CD4-positive, alpha-beta T cell treated with Interleukin-6 at 100 ng/mL for 8 hours (primary cell): ENCODE measurements at places on chromosomes 11 and 22.

- DNase-seq: no peak
Measured at GRCh38 chr11:132126973-132127899, 756.8 kb downstream of the NTM start.

GRCh38 chr11:23555085-23555484, 694.8 kb upstream of the CCDC179 start:
- no peak for DNase-seq

GRCh38 chr11:42976636-42977217, 335.1 kb upstream of the API5 start:
- DNase-seq: no peak

DNA sequence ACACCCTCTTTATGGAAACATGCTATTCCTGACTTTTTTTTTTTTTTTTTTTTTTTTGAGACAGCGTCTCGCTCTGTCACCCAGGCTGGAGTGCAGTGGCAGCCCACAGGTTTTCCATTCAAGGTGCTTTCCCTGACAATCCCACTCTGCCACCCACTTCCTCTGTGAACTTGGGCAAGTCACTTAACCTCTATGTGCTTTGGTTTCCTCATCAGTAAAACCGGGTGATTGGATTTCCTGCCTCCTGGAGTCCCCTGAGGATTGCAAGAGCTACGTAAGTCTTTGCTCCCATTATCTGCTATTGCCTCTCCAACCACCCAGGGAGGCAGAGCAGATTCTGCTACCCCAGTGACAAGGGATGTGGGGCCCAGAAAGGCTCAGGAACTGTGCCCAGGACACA, 54.1 kb downstream of the CELSR1 start:
- DNase-seq: no peak

GRCh38 chr11:134515081-134515960, 103.3 kb upstream of the B3GAT1 start:
- DNase-seq: no peak

DNA sequence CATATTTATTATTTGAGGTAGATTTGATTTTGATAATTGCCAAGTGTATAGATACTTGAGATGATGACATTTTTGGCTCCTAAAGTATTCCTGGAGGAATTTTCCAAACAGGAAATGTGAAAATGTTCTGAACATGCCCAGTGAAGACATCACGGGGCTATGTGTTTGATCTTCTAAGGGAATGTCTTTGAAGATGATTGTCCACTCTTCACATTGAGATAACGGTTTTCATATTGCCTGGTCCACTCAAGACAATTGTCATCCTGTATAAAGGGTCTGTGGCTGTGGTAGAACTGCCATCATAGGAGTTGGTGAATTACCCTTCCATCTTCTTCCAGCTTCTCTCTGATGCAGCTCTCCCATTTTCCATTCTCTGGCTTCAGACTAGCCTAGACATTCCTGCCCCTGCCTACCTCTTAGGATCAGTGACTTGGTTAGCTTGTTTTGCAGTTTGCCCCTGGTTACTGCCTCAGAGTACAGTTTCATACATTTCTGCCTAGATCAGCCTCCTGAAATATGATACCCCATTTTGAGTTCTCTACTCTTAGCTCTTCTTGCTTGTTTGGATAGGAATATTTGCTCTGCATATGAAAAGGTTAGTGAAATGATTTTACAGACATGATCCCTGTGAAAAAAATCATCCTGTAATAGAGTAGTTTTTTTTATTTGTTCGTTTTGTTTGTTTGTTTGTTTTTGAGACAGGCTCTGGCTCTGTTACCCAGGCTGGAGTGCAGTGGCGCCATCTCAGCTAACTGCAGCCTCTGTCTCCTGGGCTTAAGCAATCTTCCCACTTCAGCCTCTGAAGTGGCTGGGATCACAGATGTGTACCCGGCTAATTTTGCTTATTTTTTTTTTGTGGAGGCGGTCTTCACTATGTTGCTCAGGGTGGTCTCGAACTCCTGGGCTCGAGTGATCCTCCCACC, 111.4 kb upstream of the SORL1-AS1 start:
- DNase-seq: no peak

- DNase-seq: peak; percentile 37
Measured at GRCh38 chr11:72676861-72677341, 2.7 kb upstream of the PDE2A start.

DNA sequence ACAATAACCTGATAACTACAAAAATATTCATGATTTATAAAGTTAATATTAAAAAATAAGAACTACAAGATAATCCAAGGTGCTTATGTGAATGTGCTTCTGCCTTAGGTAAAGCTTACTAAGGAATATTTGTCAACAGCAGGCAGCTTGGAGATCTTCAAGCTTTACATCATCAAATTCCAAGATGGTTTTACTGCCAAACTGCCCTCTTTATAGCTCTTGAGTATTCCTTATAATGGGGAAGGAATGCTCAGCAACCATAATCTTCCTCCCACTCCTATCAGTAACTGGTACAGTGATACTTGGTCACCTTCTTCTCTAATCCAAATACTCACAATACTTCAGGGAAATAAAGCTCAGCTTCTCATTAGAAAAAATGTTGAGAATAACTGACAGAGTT, 30.1 kb downstream of the SBF2 start:
- no peak for DNase-seq

DNA sequence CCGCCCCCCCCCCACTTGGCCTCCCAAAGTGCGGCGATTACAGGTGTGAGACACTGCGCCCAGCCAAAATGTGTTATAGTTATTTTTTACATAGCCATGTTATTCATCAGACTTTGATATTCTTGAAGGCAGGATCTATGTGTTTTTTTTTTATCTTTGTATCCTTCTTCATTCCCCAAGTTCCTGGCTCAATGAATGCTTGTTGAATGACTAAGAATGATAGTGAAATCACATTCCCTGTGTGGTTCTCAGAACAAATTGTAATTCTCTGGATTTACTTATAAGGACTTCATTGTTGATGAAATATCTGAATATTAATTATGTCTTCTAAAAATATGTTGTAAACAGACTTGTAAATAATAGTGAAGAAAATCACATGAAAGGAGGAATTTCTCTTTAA, 33.5 kb downstream of the MMP7 start:
- no peak for DNase-seq

DNA sequence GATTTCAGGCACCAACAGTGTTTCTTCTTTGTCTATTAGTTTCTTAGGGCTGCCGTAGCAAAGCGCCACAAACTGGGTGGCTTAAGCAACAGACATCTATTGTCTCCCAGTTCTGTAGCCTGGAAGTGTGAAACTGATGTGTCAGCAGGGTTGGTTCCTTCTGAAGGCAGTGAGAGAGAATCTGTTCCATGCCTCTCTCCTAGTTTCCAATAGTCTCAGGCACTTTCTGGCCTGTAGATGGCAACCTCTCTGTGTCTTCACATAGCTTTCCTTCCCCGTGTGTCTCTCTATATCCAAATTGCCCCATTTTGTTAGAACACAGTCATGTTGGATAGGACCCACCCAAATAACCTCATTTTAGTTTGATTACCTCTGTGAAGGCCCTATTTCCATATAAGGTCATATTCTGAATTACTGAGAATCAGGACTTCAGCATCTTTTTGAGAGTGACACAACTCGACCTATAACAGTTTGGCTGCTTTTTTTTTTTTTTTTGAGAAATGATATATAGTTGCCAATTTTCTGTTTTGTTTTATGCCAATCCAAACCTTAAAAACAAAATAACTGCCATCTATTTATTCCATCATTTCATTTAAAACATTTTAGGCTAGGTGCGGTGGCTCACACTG, 108.2 kb downstream of the SLC36A4 start:
- no peak for DNase-seq

DNA sequence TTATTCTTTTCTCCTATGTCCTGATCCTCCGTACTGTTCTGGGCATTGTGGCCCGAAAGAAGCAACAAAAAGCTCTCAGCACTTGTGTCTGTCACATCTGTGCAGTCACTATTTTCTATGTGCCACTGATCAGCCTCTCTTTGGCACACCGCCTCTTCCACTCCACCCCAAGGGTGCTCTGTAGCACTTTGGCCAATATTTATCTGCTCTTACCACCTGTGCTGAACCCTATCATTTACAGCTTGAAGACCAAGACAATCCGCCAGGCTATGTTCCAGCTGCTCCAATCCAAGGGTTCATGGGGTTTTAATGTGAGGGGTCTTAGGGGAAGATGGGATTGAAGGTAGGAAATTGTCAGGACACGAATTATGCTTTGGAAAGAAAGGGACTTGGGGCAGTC, 843 bp downstream of the OR51T1 start:
- no peak for DNase-seq

DNA sequence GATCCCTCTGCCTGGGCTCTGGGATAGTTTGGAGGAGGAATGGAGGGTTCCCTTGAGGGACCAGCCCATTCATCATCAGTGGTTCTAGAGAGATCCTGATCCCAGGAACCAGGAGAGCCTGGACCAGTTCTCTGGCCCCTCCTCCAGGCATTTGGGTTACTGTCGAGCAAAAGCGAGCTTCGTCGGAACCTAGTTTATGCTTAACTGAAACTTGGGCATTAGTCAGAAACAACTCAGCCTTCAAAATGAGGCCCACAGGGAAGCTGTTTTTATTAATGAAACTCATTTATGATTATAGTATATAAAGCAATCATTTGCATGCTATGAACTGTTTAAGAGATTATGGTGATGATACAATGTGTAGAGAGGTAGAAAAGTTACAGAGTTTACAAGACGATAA, 61.4 kb downstream of the LIF start:
- DNase-seq: no peak

DNA sequence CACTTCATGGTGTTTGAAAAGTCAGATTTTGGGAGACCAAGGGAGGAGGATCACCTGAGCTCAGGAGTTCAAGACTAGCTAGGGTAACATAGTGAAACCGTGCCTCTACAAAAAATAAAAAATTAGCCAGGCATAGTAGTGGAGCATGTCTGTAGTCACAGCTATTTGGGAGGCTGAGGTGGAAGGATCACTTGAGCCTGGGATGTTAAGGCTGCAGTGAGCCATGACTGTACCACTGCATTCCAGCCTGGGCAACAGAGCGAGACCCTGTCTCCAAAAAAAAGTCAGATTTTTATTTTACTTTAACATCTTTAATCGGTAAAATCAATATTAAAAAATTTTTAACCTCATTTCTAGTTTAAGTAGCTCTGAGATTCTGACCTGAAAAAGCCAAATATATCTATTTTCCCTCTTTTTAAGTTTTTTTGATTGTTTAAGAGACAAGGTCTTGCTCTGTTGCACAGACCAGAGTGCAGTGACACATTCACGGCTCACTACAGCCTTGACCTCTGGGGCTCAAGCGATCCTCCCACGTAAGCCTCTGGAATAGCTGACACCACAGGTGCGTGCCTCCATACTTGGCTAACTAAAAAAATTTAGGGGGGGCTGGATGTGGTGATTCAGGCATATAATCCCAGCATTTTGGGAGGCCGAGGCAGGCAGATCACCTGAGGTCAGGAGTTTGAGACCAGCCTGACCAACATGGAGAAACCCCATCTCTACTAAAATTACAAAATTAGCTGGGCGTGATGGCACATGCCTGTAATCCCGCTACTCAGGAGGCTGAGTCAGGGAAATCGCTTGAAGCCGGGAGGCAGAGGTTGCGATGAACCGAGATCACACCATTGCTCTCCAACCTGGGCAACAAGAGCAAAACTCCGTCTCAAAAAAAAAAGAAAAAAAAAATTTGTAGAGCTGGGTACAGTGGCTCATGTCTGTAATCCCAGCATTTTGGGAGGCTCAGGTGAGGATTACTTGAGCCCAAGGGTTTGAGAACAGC, 48.4 kb downstream of the SFI1 start:
- DNase-seq: no peak

- DNase-seq: no peak
Measured at GRCh38 chr22:19884161-19884953, 29.7 kb upstream of the GNB1L start.

GRCh38 chr11:96333191-96333719, 9.7 kb downstream of the MAML2 start:
- no peak for DNase-seq

- no peak for DNase-seq
Measured at GRCh38 chr11:68469642-68470041, 9.1 kb downstream of the PPP6R3 start.

DNA sequence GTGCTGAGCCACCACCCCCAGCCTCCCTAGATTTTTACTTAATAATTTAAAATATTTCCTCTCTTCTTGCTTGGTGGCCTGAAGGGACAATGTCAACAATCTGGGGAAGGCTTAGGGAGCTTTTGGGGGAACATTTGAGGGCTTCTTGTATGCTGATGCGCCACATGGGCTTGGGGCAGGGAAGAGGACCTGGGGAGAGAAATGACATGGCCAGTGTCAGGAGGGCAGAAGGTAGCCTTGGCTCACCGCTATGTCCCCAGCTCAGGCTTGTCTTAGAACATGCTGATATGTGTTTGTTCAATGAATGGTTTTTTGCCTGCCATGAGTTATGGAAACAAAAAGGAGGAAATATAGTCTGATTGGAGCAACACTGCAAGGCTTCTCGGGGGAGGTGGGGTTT, 51.6 kb downstream of the ST14 start:
- DNase-seq: no peak

- no peak for DNase-seq
Measured at GRCh38 chr11:131841925-131842635, 471.7 kb downstream of the NTM start.

- no peak for DNase-seq
Measured at GRCh38 chr11:117127171-117127901, 16.8 kb upstream of the PAFAH1B2 start.

DNA sequence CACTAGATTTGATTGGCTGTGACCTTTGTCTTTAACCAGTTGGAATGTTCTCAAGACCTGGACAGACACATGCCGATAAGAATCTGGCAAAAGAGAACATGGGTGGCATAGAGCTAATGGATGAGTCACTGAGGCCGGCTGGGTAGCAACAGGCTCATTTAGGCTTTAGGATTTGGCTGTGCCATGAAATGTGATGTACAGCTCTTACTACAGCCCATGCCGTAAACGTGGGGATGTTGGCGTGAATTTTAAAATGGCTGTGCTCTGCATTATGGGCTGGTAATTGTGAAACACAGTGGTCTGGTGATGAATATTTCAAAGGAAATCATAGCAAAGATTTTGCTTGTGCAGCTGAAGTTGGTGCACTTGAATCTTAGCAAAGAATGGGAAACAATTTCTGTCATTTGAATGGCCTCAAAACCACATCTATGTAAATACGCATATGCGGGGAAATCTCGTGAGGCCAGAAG, 332.4 kb downstream of the TBC1D22A start:
- DNase-seq: no peak

DNA sequence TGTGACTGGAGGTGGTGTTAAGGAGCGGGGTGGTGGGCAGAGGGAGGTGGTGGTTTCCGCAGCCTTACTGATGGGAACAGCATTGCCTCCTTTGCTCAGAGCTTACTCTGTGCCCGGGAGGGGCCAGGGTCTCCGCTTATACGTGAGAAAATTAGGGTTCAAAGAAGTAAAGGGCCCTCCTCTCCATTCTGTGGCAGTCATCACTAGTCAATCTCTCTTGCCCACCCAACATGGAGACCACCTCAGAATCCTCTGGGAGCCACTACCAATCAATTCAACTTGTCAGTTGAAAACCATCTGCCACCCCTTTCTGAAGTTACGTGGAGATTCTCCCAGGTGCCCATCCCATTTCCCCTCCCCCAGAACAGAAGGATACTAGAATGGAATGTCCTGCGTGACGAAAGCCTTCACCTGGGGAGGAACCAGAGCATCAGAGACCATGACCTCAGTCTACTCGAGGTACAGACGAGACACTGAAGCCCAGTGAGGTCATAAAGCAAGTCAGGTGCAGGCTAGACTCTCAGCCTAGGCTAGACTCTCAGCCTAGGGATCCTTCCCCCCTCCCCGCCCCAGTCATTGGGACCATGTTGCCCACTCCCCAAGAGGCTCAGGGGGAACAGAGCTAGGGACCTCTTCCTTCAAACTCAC, 2.0 kb downstream of the SELENOM start:
- no peak for DNase-seq
